NCI-H1105 (cell line): ENCODE measurements at places on chromosomes 13 and 19.

DNA sequence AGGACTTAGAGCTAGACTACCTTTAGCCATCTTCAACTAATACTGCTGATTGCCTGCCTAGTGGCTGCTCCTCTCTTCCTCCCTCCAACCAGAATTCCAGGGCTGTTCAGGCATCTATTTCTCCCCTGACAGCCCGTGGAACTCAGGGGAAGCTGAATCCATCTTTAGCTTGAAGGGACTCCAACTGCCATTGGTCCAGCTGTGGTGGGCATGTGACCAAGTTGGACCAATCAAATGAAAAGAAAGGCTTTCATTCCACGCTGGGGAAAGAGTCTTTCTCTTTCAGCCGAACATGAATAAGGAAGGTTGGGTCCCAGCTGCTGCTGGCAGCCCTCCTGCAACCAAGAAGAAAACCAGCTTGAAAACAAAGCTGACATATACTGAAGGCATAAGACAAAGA lies 168.5 kb upstream of the OBI1 start:
- DNase-seq, result no peak

GRCh38 chr13:40648040-40648439 lies 18.4 kb downstream of the FOXO1 start:
- DNase-seq, result no peak

GRCh38 chr19:46202872-46203860 lies 26.4 kb upstream of the IGFL1 start:
- no peak for DNase-seq

- no peak for DNase-seq
Measured at GRCh38 chr19:10142701-10143375, 23.1 kb upstream of the EIF3G start.

- DNase-seq, result no peak
Measured at GRCh38 chr19:45179072-45179891, 698 bp downstream of the BLOC1S3 start.

- no peak for DNase-seq
Measured at GRCh38 chr13:112133499-112134390, 66.8 kb downstream of the SOX1 start.

GRCh38 chr13:20350382-20350763 lies 118.3 kb upstream of the GJB6 start:
- DNase-seq, result no peak

DNA sequence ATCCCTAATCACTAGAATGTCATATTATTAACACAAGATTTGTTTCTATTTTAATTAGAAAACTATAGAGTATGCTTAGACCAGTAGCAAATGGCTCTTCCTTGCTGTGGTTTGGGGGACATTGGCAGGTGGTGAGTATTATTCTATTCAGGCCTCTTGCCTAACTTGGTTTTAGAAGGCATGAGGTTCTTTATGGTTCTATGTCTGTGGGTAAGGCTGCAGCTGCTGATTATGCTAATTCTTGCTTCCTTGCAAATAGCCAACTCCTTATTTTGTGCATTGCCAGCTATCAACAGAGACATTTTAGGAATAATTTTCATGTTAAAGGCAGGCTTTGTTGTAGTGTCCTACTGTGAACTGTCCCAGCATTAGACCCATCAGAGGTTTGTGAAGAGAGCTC lies 1344.9 kb downstream of the UQCRFS1 start:
- DNase-seq, result no peak

- DNase-seq, result no peak
Measured at GRCh38 chr19:38055010-38055409, 148.0 kb downstream of the SIPA1L3 start.

- no peak for DNase-seq
Measured at GRCh38 chr19:23784274-23784673, 25.6 kb upstream of the ZNF681 start.

DNA sequence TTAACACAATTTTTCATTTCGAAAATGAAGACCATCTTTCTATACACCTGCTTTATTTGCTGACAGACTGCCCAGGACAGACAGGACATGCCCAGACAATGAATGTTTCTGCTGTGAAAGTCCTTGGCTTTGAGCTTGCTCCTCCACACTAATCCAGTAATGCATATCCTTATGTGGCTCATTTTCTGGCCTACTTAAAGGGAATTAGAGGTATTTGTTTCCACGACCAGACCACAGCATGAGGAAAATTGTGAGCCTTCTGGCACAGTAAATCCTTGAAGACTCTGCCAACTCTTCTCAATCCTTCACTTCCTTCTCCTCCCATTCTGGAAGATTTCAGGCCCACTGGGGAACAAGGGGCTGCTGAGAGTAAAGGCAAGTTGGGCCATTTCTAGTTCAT lies 25.7 kb downstream of the CCDC70 start:
- no peak for DNase-seq

- no peak for DNase-seq
Measured at GRCh38 chr13:40667622-40667978, 1.2 kb upstream of the FOXO1 start.

DNA sequence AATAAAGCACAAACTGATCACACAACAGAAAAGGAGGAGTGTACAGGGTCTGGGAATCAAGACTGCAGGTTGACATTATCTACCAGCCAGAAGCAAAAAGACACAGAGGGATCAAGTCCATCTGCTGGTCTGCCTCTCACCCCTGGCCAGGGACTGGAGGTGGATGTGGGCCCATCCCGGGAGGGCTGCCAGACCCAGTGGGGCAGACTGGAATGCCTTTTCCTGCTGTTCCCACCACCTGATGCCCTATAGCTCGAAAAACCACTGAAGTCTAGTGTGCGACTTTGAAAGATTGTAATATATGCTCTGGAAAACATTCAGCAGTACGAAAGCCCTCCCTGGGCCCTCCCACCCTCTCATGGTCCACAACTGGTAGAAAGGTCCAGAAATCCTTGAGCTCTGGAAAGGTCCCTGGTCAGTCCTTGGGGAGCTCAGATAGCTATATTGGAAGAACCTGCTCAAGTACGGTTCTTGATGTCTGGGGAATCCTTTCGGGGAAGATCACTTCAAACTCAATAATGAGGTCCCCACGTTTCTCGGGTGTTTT lies 2.6 kb downstream of the DNAJB1 start:
- no peak for DNase-seq

DNA sequence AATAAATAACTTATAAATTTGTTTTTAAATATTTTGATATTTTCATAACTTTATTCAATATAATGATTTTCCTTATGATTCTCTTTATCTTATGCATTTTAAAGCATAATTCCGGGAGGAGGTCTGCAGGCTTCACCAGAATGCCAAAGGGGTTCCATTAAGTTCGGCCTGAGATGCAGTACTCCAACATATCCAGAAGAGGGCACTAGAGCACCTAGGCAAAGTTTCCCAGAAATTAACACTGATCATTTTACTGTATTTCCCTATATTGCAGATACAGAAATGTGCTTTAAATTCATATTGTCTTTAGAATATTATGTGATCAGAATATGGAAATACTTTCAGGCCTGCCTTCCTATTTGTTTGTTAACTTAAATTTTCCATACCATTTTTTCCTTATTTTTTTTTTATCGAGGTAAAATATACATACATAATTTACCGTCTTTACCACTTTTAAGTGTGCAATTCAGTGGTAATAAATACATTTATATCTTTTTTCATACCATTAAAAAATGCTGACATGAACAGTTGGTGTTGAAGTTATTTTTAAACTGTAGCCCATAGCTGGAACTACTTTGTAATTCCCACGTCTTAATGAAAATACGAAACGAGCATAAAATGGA lies 58.9 kb upstream of the TM9SF2 start:
- no peak for DNase-seq

DNA sequence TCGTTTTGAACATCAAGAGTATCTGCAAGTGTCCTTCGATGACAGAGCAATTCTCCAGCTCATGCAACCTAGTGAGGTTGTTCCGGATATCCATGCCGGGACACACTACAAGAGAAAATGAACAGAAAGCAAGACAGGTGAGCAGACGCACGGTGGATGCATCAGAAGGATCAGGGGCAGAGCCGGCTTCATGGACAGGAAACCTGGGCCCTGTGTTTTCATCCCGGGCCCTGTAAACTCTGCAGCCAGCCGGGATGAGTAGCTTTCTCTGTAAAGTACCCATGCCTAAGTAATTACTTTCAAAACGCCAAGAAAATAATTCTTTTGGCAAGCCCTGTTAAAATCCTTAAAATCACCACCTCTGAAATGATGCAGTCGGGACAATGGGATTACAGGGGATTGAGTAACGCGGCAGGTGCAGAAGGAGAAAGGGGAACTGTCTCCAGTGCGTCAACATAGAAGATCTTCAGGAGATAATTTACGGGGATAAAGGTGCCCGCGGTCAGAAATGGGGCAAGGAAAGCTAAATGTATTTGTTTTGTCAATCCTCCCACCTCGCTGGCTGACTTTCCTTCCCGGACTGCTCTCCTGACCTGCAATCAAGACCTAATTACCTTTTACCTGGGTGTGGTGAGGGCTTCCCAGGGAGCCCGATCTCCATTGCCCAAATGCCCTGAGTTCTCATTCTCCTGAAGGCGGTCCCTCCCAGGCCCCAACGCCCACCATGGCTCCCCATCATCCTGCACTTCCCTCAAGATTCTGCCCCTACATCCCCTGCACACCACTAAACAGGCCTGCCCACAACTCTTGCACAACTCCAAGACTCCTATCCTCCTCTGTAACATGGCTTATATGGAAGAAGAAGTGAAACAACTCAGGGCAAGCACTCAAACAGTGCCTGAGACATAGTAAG lies 26.2 kb downstream of the INSR start:
- DNase-seq, result no peak

DNA sequence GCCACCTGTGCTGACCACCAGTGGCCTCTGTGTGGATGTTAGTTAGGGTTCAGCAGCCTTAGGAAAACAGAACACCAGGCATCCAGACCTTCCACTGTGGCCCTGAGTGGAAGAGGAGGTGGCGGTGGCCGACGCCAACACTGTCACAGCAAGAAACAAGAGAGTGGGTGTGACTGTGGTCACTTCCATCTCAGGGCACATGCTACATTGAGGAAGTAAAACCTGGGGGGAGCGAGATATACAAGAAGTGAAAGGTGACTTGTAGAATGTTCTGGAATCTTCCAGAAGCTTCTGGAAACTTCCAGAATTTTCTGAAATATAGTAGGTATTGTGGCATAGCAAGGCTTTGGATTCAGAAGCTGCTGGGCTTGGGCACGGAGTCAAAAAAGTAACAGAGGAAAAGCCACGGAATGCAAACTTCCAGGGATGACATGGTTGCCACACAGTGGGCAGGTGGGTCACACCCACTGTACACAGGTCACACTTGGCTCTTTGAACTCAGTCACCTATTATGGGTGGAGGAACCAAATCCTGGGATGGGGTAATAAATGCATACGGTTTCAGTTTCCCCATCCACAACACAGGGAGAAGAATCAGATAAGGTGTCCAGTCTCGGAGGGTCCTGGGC lies 24.3 kb downstream of the GNG7 start:
- no peak for DNase-seq

DNA sequence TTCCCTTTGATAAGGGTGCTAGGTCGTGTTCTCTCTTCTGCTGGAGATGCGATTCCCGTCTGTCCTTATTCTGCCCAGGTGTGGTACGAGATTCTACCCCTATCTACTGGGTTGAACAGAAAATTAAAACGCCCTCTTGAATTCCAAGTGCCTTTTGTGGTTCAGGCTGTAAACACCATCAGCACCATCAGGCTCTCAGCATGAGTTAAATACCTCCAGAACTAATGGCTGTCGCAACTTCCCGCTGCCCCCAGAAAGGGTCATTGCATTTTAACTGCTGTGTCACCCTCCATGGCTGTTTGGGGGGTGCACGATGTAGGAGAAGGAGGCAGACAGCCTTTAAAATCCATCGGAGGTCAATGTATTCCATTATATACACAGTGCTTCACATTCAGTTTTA lies 177.4 kb downstream of the OXGR1 start:
- no peak for DNase-seq

GRCh38 chr13:30576528-30576927 lies 41.2 kb upstream of the USPL1 start:
- DNase-seq, result peak; percentile 46

DNA sequence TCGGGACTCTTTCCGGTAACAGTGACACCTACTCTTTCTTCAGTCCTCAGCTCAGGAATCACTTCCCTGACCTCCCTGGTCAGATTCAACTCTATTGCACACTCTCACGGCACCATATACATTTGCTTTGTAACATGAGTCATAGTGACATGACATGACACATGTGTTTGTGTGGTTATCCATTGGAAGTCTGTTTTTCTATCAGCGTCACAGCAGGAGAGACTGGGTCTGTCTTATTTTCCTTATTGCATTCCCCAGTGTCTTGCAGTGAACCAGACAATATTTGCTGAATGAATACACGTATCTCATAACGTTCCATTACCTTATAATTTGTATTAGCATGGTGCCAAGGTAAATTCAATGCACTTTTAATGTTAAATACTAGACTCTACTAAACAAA lies 102.0 kb downstream of the DCLK1 start:
- no peak for DNase-seq

GRCh38 chr19:2050349-2050990 lies 574 bp downstream of the MKNK2 start:
- no peak for DNase-seq

DNA sequence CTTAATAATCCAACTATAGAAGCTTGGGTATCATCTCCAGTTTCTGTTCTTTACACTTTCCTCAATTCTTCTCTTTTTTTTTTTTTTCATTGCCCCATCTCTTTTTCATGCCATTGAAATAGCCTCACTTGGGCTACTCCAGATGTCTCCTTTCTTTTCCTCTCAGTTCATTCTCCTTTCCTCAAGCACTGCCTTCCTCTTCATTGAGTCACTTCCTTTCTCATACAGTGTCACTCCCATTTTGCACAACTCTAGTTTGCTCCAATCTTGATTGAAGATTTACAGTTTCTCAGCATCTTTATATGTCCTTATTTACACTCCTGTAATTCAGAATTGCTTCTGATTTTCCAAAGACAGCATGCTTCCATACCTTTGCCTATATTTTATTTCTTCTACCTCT lies 61.3 kb downstream of the IPO5 start:
- DNase-seq, result no peak

DNA sequence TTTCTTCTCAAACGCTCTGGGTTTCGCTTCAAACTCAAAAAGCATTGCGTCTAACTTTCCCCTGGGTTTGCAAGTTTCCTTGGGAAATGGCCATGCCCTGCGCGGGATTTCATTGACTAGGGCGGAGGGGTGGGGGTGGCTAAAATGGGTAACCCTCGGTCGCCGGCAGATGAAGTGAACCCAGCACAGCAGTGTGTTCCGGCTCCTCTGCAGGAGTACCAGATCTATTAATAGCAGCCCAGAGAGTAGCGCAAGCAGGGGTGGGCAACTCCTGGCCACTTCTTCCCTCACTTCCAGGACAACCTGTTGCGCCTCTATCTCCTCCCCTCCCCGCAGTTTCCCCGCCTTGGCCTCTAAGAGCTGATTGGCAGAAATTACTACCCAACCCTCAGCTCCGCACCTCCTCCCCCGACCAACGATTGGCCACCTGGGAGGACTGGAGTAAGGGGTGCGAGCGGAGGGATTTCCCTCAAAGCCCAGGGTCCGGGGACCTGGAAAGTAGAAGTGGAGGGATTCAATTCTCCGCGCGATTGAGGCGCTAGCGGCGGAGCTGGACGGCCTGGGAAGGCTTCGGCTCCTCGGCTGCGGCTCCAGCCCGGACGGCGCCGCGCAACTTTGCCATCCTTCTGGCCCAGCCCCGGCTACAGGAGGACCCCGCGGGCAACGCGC lies at the start of gene FREM2:
FREM2 (plus strand) TSS at position 501 of the 669 bp plus-strand sequence. CDS start 268 bp downstream, outside the sequence.
- peak; percentile 43 for DNase-seq
